ENCODE measurements at places on chromosomes 12 and 14.

- DNase-seq: no peak
These were observed 183.7 kb downstream of the DACT1 start for GRCh38 chr14:58821421-58821820.

DNA sequence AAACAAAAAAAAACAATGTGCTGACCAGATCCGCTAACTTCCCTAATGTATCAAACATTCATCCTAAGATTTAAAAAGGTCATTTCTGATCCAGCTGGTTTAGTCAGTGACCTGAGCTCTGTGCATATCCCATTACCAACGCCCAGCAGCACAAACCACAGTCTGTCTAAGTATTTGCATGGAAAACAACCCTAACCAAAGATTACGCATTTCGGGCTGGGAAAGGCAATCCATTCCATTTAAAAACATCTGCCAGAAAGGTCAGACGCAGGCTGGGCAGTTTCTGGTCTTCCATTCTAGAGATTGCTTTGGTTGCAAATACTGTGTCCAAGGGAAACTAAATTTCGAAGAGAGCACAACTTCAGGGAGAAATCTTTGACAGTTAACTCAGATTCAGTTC is 234.9 kb downstream of the FLRT2 start:
- no peak for DNase-seq

GRCh38 chr12:93922583-93923006 is 225.8 kb upstream of the PLXNC1 start:
- DNase-seq: no peak

DNA sequence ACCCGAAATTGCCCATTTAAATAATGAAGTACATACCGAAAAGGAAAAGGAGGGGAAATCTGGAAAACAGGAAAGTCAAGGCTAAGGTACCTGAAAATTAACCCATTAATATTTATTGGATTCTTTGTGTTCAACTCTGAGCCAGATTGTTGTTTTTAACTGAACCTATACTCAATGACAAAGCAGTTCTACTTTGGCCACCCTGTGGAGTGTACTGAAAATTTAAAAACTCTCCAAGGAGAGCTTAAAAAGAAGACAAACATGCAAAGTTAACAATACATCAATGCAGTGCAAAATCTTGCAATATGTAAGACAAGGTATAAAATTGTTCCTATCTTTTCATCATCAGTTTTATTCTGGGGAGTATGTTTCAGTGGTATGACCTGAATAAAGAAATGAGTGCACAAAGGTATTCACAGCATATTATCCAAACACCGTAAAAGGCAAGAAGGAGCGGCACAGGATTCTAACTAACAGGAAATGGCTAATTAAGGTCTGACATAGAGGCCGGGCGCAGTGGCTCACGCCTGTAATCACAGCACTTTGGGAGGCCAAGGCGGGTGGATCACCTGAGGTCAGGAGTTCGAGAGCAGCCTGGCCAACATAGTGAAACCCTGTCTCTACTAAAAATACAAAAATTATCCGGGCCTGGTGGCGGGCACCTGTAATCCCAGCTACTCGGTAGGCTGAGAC is 1.7 kb downstream of the USP44 start:
- DNase-seq: peak; percentile 8

DNA sequence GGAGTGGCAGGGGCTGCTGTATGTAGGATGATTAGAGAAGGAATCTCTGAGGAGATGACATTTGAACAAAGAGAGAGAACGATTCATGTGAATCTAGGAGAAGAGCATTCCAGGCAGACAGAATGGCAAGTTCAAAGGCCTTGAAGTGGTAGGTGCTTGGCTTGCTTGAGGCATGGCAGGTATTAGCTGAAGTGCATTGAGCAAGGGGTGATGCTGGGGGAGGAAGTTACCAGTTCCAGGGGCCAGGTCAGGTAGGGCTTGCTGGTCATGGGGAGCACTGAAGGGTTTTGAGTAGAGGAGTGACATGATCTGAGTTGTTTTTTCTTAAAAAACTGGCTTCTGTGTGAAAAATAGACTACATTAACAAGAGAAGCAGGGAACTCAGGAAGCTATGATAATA is 71.8 kb downstream of the SPATS2 start:
- no peak for DNase-seq

- no peak for DNase-seq
These were observed 99.7 kb upstream of the FUT8 start for GRCh38 chr14:65312859-65313258.

DNA sequence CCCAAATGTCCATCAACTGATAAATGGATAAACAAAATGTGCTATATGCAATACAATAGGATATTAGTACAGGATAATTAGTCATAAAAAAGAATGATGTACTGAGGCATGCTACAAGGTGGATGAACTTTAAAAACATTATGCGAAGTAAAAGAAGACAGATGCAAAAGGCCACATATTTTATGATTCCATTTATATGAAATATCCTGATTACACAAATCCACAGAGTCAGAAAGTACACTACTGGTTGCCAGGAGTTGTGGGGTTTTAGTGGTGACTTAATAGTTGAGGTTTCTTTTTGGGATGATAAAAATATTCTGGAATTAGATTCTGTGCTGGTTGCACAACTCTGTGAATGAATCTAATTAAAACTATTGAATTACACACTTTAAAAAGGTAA is 12.6 kb downstream of the TRIM9 start:
- DNase-seq: no peak

- DNase-seq: no peak
These were observed 49.9 kb downstream of the FOXA1 start for GRCh38 chr14:37545174-37545573.

DNA sequence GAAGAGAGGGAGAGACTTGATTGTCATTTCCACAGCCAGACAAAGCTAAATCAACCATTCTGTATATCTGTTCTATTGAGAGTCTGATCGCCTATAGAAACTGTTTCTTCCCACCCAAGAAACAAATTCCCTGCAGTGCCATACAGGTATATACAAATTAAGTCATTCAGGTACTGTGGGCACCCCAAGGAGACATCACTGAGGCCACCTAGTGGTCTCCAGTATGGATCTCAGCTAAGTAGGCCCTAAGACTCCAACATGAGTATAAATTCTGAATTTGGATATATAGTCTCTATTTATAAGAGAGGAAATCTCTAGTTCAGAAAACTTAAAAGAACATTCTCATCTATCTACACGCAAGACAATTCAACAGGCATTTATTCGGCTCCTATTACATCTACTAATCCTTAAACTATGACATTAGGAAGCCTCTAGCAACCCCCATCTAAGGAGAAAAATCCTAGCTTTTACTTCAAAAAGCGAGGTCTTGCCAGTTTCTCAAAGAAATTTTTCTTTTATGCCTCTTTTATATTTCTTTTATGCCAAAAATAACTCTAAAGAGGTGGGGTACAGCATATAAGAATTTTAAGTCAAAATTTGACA is 62.6 kb downstream of the DCAF5 start:
- peak; percentile 22 for DNase-seq

DNA sequence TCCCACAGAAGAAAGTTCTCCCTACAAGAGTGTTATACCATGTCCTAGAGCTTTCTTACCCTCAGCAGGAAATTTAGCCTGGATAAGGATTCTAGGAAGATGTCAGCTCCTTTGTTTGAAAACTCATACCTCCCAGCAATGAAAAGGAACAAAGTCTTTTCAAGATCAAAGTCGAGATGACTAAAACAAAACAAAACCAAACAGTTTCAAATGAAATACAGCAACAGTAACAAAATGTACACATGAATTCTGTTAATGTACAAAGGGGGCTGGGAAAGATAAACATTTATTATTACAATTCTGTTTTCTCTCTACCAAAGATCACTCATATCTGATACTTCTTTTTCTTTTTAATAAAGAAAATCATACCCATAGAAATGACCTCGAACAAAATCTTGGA is 36.8 kb downstream of the SPX start:
- no peak for DNase-seq
